CD4-positive, alpha-beta T cell (primary cell): ENCODE measurements at places on chromosomes 5 and 9.

GRCh38 chr5:136350343-136350742, 15.0 kb downstream of the TRPC7 start:
- no peak for DNase-seq
- no peak overlapping the region for H3K4me3 ChIP-seq
- no peaks in the 10 kb centered on the region for H3K4me1 ChIP-seq
- H3K27ac ChIP-seq, result no peak overlapping the region

DNA sequence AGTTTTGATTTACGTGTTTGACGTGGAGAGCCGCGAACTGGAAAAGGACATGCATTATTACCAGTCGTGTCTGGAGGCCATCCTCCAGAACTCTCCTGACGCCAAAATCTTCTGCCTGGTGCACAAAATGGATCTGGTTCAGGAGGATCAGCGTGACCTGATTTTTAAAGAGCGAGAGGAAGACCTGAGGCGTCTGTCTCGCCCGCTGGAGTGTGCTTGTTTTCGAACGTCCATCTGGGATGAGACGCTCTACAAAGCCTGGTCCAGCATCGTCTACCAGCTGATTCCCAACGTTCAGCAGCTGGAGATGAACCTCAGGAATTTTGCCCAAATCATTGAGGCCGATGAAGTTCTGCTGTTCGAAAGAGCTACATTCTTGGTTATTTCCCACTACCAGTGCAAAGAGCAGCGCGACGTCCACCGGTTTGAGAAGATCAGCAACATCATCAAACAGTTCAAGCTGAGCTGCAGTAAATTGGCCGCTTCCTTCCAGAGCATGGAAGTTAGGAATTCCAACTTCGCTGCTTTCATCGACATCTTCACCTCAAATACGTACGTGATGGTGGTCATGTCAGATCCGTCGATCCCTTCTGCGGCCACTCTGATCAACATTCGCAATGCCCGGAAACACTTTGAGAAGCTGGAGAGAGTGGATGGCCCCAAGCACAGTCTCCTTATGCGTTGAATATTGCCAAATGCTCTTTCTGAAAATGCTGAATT, 850 bp downstream of the RRAGA start:
- peak overlapping the region; percentile 94 for H3K4me3 ChIP-seq
- no peaks in the 10 kb centered on the region for H3K27me3 ChIP-seq
- H3K36me3 ChIP-seq, result no peaks in the 10 kb centered on the region
- peak overlapping the region; percentile 93 for H3K27ac ChIP-seq

- no peak overlapping the region for H3K27ac ChIP-seq
- peaks cover 13% of the 10 kb centered on the region for H3K4me1 ChIP-seq
- H3K4me3 ChIP-seq, result peak overlapping the region; percentile 50
- H3K36me3 ChIP-seq, result no peaks in the 10 kb centered on the region
These were observed 61.8 kb downstream of the SPATA31C2 start for GRCh38 chr9:88076286-88077070.

DNA sequence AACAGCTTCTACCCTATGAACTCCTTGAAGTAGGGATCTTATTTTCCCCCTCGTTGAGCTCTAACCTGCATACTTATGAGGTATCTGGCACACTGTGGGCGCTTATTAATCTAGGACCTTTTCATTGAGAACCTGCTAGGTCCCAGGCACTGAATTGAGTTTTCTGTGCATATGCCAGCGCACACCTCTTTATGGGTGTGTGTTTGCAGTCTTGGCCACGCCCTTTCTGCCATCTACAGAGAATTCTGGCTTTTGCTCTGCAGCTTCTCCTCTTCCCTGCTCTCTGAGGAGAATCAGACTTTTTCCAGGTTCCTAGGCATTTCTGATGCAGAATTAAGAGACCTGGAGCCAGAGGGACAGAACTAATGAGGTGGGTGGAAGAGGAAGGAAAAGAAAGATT, 25.4 kb upstream of the SSBP2 start:
- H3K27me3 ChIP-seq, result no peaks in the 10 kb centered on the region
- H3K4me3 ChIP-seq, result no peak overlapping the region
- H3K36me3 ChIP-seq, result no peaks in the 10 kb centered on the region
- DNase-seq, result no peak
- peaks cover 18% of the 10 kb centered on the region for H3K4me1 ChIP-seq

DNA sequence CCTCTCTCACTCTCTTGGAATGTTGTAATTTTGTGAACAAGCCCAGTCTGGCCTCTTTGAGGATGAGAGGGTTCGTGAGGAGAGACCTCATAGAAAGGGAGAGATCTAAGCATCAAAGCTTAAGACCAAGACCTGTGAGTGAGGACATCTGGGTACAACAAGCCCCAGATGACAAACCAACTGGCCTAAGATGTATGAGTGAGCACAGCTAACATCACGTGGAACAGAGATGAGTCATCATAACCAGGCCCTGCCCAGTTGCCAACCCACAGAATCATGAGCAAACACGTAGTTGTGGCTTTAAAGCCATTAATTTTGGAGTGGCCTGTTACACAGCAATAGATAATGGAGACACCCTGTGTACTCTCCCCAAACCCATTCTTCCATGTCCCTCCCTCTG, 439.1 kb upstream of the KIF2A start:
- no peaks in the 10 kb centered on the region for H3K27me3 ChIP-seq
- no peaks in the 10 kb centered on the region for H3K4me1 ChIP-seq

- H3K27ac ChIP-seq, result no peak overlapping the region
- H3K27me3 ChIP-seq, result no peaks in the 10 kb centered on the region
- no peak overlapping the region for H3K4me3 ChIP-seq
- no peaks in the 10 kb centered on the region for H3K4me1 ChIP-seq
- H3K36me3 ChIP-seq, result peaks cover 21% of the 10 kb centered on the region
These were observed 120.2 kb upstream of the SAP30L start for GRCh38 chr5:154325566-154325965.
